NCI-H2029 (cell line): ENCODE measurements at places on chromosomes 3 and 15.

DNA sequence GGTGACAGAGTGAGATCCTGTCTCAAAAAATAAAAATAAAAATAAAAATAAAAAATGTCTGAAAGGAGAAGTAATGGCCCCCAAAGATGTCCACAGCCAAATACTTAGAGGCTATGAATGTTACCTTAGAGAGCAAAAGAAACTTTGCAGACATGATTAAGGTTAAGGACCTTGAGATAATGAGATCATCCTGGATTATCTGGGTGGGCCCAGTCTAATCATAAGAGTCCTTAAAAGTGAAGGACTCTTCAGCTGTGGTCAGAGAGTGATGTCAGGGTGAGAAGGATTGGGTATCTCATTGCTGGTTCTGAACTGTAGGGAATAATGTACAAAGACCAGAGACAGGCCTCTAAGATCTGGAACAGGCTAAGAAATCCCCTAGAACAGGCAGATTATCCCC, 84.9 kb upstream of the POU1F1 start:
- DNase-seq, result peak; percentile 87

GRCh38 chr3:71994203-71994602, 209.3 kb upstream of the PROK2 start:
- no peak for DNase-seq

DNA sequence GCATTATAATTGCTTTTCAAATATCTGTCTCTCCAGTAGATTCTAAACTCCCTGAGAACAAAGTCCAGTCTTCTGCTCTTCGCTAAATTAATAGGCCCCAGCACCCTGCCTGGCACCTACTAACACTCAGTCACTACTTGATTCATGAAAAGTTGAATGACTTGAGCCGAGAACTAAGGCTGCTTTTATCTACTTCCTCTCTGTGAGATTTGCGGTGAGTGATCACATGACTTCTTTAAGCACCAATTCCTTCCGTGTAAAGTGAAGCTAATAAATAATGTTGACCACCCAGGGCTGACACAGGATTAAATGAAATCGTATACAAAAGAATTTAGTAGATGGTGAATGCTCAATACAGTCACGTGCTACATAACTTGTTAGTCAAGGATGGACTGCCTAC, 44.6 kb upstream of the PGPEP1L start:
- no peak for DNase-seq

DNA sequence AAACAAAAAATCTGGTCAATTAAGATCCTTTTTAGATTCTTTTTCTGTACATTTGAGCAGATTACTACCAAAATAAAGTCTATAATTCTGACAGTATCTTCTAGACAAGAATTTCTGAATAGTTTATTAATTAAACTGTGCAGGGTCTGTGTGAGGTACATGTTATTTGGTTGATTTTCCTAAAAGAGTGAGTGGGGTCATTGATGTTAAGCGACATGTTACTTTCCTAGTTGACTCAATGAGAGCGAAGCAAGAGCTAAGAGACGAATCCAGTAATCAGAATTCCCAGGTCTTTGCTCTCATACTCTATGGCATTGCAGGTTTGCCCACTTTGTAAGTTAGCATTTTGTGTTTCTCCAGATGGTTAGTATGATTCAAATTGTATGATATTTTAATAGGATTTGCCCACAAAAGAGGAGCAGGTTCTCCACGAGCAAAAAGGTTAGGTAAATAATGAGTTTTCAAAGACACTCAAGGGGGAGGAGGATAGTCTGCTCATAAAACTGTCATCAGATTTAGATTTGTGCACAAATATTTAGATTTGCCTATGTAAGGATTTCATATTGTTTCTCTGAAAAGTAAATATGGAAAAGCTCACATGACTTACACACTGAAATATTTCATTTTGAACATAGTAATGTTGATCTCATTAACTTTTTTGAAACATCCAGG, 217.2 kb upstream of the CGNL1 start:
- no peak for DNase-seq

DNA sequence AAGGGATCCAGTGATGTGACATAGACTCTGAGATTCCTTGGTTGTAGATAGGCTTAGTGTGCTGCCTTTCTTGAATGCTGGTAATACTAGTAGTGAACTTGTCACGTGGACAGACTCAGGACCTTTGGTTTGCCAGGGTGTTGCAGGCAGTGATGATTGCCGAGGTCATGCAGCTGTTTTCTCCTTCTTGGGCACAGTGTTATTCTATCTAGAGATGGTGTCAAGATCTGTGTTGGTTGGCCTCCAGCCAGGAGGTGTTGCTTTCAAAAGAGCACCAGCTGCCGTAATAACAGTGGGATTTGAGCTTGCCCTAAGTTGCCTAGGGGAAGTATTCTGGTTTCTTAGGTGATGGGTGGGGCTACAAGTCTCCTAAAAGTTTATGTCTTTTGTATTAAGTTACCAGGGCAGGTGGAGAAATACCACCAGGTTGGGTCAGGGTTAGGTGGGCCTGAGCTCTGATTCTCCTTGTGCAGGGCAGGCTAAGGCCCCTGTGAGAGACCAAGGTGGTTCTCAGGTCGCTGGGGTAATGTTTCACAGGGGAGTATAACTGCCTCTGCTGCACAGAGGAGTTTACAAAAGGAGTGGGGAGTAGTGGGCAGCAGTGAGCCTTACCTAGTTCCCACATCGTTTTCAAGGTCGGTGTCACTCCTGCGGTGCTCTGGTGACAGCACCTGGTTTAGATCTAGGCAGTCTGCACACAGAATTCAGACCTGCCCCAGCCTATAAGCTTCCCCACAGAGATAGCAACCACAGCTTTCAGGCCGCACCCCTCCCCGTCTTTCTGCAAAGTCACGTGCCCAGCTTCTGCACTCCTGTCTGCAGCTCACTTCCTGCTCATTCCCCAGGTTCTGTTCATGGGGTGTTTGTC, 350.3 kb downstream of the DOCK3 start:
- DNase-seq, result no peak

DNA sequence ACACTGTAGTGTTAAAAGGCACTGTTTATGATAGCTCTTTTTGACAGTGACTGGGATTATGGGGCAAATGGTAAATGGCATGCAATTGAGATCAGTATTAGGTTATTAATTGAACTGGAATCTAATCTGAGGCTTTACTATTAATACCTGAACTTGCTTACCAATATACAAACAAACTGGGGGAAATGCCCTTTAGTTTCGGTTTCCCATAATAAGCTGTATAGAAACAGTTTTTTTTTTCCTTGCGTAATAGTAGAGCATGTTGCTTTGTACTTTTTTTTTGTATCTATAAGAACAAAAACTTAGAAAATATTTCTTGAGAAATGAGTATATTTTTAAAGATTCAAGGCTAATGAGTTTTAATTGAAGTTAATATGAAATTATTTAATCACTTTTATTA, 95.0 kb downstream of the FNDC3B start:
- DNase-seq, result no peak

- no peak for DNase-seq
These were observed 665.4 kb upstream of the CBLB start for GRCh38 chr3:106534206-106534605.

DNA sequence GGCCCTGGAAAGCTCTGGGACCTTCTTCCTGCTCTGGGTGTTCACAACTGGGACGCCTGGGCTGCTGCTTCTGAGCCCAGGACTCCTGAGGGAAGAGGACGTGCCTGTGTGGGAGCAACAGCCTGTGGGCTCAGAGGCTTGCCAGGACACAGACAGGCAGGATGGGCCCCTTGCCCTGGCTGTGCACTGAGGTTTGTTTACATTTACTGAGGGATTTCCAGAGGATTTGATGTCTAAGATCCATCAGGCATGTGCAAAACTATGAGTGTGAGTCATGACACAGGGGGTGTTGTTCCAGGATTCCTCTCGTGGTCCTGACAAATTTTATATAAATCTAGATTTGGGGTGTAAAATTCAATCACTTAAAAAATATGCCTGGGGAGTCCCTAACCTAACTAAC, 10.6 kb downstream of the CCR9 start:
- DNase-seq, result no peak

GRCh38 chr3:129521611-129522010, 6.8 kb upstream of the RHO start:
- DNase-seq, result no peak

GRCh38 chr15:32222716-32223115, 180.4 kb downstream of the GOLGA8K start:
- DNase-seq, result no peak

DNA sequence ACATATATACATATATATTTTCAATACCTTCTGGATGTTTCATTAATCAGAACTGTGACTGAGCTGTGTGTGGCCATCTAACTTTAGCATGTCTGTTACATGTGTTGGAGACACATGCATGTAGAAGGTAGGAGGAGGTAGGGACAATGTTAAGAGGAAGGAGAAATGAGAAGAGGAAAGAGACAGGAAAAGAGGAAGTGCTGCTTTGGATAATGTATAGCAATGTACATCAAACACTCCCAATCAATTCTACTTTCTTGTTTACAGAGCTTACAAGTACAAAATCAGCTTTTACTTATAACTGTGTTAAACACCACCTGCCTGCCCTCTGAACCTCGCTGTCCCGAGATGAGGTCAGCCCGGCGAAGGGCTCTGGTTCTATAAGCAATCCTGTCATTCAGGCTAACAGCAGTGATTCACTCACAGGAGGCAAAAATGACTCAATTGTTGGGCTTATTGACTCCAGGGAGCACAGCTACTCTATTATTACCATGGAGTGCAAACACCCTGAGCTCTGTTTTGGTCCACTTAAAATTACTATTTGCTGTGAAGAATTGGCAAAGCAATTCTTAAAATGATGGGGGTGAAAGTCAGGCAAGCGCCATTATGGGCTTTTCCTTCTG, 188.9 kb downstream of the MEIS2 start:
- DNase-seq, result no peak

GRCh38 chr15:64902863-64903262, 8.8 kb upstream of the ANKDD1A start:
- DNase-seq, result no peak

DNA sequence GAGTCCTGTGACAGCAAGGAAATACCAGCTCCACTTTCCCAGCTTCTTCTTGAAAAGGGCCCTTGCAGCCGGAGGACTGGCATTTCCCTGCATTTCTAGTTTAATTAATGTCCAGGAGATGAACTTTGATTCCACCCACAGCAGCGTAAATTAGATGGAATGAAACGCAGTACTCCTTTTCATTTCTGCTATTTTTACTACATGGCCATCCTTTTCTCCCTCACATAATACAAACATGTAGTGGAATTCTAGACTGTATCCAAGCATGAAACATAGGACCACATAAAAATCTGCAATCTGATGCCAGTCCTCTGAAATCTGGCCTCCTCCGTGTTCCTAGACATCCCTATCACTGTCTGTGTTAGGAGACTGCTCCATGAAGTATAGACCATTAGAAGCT, 403.2 kb downstream of the NR2F2 start:
- DNase-seq, result no peak

DNA sequence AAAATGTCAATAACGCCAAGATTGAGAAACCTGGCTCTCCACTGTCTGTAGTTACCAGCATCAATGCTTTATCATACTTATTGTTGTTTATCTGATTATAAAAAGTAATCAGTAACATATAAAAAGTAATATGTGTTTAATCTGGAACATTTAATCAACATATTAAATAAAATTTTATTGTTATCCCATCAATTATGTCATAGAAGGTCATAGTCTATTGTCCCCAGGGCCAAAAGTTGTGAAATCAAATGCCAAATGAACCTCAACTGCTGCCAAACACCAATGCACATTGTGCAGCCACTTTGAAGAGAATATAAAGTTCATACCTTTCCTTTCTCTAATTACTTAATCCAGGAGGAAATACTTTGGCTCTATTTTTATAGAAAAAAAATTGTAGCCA, 106.6 kb downstream of the EOMES start:
- no peak for DNase-seq

- DNase-seq, result no peak
These were observed 37.8 kb upstream of the HCLS1 start for GRCh38 chr3:121698476-121698875.

GRCh38 chr3:103699228-103699627, 1264.4 kb downstream of the ZPLD1 start:
- DNase-seq, result no peak

DNA sequence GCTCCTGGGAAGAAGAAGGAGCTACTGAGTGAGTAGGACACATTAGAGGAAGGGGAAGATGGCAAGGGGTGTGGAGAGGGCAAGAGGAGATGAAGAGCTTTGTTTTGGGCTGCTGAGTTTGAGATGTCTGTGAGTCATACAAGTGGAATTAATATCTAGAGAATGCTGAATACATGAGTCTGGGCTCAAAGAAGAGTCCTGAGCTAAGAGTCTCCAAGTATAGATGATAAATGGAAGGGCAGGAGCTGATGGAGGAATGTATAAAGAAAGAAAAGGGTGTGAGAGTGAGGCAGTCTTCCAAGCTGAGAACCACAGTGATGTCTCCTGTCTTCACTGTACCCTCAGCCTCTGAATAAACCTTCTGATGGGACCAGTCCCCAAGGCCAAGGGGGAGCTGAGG, 205.5 kb upstream of the MRPL3 start:
- DNase-seq, result no peak

DNA sequence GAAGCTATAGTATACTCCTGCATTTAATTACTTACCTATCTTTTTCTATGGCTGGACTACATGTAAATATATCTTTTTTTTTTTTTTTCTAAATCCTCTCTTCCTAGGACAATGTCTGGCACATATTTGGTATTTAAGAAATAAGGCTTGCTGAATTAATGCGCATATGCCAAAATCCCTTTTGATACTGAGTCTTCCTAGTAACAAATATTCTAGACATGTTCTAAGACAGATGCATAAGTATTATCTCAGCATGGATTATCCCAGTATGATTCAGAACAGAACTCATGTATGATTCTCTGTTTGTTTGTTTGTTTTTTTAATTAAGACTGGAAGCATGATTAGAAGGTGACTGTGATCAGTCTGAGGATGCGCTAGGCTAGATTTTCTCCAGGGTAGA, 249.8 kb upstream of the ZNF717 start:
- no peak for DNase-seq

DNA sequence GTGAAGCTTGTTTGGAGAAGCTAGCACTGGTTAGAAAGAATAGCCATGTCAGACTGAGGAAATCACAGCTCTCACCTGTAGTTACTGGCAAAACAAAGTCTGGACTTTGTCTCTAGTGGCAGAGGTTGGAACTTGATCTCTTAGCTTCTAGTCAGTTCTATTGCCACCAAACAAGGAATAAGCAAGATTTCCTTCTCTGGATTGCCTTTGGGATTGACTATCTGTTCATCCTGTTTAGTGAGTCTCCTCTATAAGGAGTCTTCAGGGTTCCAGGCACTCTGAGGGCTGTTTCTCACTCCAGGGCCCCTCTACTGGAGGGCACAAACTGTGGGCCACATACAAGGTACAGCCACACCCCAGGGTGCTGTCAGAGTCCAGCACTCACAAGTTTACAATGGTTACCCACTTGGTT, 426.6 kb upstream of the THBS1 start:
- DNase-seq, result no peak

- DNase-seq, result peak; percentile 78
These were observed 14.3 kb downstream of the KAT2B start for GRCh38 chr3:20054549-20054987.

DNA sequence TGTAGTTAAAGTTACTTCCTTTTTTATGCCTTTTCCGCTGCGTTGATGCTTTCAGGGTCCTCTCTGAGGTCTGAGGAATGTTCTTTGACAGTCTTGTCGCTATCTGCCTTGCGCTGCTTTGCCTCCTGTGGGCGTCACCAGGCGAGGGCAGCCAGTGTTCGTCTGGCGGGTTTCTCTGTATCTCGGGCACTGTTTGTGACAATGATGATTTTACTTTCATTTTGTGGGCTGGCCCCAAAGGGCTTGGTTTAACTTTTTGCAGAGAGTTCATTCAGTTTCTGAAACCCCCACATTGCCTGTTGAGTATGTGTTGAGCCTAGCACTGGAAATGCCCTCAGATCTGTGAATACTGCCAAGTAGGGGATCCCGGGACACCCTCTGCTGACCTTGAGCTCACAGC, 24.6 kb upstream of the SACM1L start:
- no peak for DNase-seq

- no peak for DNase-seq
These were observed 64.2 kb upstream of the FOXP1 start for GRCh38 chr3:71647751-71648150.
